ENCODE measurements at places on chromosomes 11 and 22.
A peak's percentile ranks its signal among the peaks of the same experiment; 100 is the strongest.

DNA sequence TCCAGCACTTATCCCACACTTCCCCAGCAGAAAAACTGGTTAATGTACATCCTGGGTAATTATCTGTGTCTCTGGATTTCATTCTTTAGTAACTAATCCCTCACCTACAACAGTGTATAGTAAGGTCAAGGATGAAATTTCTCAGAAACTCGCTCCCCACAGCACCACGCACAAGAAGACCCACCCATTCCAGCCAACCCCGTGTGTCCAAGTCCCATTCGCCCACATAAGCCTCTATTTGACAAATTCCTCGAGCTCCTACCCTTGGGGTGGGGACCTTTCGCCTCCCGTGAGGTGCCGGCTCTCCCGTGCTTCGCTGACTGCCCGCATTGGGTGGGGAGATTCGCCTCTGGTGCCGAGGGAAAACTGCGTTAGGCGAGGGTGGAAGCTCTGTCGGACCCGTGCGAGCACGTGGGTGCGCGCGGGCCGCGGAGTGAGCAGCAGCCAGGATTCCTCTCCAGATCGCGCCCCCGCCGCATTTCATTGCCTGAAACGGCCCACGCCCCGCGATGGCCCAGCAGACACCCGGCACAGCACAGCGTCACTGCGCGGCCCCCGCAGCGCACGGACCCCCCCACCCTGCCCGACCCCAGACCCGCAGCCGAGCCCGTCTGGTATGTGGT is 866 bp downstream of the EXPH5 start:
- peak; percentile 16 for DNase-seq

DNA sequence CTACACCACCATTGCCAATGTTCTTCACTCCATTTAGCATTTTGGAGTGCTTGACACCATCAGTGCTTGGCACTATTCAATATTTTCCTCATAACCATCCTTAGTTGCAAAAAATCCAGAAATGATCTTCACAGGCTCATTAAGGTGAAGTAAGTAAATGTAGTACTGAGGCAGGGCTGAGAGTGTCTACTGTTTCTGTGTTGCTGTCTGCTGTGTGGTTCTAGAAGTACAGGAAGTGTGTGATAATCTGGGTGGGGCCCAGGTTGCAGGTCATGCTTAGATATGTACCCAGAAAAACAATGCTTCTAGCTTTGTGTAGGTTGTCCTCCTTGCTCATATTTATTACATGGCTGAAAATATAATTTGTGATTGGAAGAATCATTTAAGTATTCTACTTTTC is 411.8 kb upstream of the CCDC179 start:
- DNase-seq: no peak

DNA sequence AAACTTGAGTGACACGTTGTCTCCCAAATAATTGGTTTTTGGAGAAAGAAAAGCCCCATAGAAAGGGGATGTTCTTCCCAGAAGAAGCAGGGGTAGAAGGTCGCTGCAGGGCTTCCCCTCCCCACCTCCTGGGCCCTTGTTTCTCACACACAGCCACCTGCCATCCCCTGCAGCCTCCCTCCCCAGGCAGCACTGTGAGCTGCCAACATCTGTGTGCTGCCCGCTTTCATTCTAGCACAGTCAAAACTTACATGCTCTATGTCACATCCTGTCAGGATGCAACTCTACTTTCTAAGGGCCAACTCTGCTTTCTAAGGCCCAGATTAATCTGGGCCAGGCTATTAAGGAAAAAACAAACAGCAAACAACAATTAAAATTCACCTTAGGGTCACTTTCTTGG is 309.4 kb upstream of the ZC3H12C start:
- no peak for DNase-seq

DNA sequence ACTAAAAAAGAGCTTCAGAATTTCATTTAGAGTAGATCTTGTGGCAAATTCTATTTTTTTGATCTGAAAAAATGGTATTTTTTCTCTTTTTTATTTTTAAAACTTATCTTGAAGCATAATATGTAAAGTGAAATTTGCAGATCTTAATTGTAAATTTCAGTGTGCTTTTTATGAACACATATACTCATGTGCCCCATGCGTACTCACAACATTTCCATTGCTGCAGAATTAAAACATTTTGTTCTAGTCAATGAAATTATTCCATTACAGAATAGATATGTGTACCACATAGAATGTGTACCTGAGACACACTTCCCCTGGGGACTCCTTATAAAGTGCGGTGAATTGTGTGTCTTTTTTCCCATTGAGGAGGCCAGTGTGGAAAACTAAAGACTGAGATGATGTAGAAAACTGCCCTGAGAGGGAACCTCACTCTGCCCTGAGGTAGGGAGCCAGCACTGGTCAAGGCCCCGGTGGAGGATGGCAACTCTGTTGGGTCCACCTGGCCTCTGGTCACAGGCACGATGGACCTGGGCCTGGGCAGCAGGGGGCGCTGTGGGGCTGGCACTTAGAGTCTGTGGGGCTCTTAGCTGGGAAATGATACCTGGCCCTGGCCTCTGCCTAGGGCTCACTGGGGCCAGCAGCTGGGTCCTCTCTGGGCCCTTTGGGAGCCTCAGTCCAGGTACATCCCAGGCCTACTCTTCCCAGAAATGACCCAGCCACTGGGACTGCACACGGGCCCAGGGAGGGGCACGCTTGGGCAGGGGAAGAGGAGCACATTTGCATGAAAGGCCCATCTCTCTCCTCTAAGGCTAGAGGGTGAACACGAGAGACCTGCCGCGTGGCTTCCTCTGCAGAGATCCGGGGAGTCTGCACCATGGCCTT is 77.9 kb upstream of the TOP3B start:
- peak; percentile 67 for DNase-seq

DNA sequence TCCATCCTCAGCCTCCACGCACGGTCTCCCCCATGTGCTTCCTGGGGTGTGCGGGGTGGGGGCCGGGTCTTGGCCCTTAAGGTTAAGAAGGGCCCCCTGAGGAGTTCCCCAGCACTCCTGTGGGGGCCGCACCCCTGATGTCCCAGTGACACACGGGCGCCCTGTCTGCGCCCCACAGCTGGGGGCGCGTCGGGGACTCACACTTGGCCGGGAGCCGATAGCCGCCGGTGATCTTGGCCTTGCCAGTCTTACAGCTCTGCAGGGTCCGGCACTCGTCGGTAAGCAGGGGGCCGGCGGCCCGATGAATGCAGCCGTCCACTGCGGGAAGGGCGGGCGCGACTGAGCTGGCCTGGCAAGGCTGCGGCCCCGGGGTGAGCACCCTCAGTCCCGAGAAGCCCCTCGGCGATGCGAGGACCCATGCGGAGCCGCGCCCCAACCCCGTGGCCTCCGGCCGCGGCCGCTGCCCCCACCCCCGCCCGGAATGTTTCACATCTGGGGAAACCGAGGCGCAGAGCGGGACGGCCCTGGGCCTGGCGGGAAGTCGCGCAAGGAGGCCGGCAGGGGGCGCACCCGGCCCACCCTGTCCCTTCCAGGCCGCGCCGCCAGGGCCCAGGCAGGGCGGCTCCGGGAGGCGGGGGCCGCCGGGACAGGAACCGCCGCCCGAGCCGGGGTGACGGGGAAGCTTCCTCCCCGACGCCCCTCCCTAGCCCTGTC is 13.9 kb downstream of the OTUB1 start:
- peak; percentile 96 for DNase-seq

- no peak for DNase-seq
Observed at GRCh38 chr22:33807470-33807869, 112.8 kb downstream of the LARGE1 start.

DNA sequence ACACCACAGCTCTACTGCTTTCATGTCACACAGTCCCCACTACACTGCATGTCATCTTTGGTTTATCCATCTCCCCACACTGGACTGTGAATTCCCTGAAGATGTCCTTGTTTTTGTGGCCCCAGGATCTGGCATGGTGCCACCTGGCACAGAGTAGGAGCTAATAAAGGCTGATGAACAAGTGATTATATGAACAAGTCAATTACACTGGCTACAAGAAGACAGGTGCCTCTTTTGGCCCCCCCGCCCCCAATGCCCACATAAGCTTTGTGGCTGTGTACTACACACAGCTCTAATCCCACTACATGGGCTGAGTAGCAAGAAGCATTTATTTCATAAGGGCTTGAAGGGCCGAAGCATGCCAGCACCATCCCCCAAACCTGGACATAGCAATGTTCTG is 24.7 kb downstream of the PLEKHA7 start:
- no peak for DNase-seq

- peak; percentile 95 for DNase-seq
Observed at GRCh38 chr11:45606514-45607281, 58.7 kb downstream of the CHST1 start.

DNA sequence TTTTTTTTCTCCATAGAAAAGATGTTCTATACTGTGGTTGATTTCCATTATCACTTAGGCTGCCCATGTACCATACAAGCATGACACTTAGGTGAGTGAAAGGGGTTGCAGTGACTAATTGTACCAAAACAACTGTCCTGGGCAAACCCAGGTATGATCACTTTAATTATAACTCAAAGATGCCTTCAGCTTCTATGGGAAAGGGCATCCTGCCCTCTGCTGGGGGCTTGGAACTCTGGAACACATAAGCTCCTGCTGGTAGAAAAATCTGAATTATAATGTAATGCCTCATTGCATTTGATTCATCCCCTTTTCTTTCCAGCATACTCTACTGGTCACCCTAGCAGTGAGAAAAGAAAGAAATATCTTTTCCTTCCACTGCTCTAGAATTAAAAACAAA is 206.3 kb downstream of the DDX10 start:
- DNase-seq: peak; percentile 14

DNA sequence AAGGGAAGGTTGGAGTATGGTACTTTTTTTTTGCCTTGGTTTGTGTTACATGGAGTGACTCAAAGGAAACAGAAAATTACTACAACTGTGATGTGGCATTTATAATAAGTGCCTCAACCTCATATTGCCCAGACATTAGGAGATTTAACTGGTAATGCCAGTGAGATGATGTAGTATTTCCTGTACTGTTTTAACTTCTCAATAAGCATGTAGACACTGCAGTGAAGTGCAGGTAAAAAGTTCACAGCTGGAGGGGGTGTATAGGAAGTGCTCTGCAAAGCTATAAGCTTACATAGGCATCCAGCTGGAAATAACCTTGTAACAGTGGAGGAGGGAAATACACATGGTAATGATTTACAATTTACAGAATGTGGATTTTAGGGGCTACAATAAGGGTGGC is 138.2 kb upstream of the MTMR2 start:
- no peak for DNase-seq

- DNase-seq: no peak
Observed at GRCh38 chr11:119739975-119740374, 11.0 kb upstream of the NECTIN1 start.

DNA sequence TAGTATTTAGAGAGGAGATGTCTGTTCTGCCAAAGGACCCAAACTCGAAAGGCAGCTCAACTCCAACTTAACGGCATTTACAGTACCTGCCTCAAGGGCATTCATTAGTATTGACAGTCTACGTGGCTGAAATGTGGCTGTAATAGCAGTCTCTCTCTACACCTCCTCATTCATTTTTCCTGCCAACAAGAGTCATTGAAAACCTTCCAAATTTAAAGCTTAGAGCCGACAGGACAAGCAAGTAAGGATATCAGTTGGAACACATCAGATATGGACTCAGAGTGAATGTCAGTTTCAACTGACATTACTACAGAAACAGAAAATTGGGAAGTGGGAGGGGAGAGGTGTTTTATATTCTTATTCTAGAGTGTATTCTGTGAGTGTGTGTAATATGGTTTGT is 253.1 kb downstream of the CADM1 start:
- no peak for DNase-seq

GRCh38 chr22:42758931-42759629 is 38.4 kb upstream of the A4GALT start:
- no peak for DNase-seq

GRCh38 chr11:63879598-63880402 is 37.2 kb downstream of the RCOR2 start:
- peak; percentile 42 for DNase-seq

GRCh38 chr11:69825037-69825834 is 6.0 kb upstream of the FGF3 start:
- peak; percentile 37 for DNase-seq

DNA sequence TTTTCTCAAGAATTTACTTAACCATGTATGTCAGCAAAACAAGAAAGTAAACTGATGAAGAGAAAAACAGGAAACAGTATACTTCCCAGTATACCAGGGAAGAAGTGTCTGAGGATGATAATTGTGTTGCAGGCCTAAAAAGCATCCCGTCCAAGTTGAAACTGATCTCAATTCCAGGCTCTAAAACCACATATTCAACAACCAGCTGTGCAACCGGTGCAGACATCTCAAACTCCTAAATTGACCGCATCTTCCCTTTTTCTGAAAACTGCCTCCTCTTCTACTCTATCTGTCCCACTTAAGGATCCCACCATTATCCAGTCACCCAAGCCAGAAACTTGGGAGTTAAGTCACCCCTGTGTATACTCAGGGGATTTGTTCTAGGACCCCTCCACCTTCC is 47.2 kb downstream of the CCDC83 start:
- no peak for DNase-seq

GRCh38 chr11:67406969-67407687 is 3.2 kb downstream of the TBC1D10C start:
- DNase-seq: peak; percentile 63

- DNase-seq: no peak
Observed at GRCh38 chr11:113199866-113200265, 114.5 kb upstream of the TTC12 start.

DNA sequence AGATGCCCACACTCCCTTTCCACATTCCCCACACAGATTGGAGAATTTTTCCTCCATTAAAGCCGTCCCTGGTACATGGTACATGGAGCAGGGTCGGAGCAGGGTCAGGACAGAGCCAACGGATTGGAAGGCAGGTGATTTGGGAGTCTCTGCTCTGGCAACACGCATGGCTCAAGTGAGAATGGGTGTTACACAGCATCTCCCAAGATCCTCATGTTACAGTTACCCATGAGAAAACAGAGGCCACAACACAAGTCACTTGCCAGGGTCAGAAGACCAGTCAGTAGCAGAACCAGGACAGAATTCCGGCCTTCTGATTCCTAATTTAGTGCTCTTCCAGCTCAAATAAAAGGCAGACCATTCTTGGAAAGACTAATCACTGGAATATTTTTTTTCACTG is 7.7 kb upstream of the F2 start:
- DNase-seq: no peak

DNA sequence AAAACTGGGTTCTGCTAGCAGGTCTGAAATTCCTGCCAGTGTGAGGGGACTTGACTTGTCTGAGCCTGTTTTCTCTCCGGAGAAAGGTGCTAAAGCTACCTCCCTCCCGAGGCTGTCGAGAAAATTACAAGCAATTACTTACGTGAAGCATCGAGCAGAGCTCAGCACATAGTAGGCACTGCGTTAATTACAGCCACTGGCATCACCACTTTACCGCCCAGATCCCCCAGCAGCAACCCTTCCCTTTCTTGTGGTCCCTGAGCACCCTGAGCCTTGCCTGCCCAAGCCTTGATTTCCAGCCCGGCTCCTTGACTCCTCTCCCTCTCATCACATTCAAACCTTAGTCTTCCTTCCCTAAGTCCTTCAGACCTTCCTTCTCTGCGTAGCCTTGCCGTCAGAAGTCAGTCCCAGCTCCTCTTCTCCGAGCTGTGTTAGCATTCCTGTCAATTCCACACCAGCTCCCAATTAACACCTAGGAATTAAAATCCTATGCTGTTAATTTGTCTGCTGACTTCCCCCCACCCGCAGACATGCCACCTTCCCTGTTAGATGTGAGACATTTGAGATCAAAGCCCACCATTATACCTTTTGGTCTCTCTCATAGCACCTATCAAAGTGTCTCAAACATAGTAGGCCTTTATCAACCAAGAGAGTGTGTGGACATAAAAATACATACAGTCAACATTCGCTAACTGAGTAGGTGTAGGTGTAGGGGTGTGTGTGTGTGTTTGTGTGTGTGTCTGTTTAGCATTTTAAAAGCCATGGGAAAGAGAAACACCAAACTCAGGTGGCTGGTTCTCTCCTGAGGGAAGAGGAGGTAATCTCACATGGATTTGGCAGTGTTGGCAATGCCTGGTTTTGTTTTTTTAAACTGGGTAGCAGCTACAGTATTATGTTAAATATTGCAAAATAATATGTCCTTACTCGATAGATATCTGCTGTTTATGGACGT is 2.8 kb upstream of the KCNJ5 start:
- no peak for DNase-seq

Data from posterior cingulate gyrus (tissue), 11 donors.